HTR-8/SVneo (cell line): ENCODE measurements at places on chromosomes 5 and 9.
A peak's percentile ranks its signal among the peaks of the same experiment; 100 is the strongest.

DNA sequence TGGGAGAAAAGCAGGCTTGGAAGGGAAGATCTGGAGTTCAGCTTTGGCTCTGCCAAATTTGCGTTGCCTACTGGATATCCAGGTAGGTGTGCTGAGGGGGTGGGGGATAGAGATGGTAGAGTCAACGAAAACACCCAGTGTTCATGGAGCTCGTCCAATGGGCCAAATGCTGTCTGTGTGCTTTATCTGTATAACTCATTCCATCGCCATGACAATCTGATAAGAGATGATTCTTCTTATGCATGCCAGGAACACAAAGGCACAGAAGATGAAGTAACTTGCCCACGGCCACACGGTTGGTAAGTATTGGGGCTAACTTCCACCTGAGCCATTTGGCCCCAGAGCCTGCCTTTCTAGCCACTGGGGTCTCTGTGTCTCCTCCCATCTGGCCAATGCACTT is 53.2 kb downstream of the BOD1 start:
- no peak for DNase-seq

DNA sequence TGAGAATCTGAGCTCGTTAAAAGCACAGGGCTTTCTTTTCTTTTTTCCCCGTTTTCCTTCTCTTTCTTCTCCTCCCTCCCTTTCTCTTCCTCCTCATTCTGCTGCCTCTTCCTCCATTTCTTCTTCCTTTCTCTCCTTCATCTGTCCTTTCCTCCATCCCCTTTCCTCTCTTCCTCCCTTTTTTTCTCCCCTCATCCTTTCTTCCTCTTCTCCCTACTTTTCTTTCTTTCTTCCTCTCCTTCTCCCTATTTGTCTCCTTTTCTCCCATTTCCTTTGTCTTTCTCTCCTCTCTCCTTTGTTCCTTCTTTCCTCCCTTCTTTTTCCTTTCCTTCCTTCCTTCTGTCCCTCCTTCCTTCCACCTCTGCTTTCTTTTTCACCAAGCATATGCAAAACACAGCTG is 649.4 kb downstream of the IRX1 start:
- no peak for DNase-seq

- no peak for DNase-seq
These were observed 49.9 kb downstream of the LMX1B start for GRCh38 chr9:126663661-126664072.

DNA sequence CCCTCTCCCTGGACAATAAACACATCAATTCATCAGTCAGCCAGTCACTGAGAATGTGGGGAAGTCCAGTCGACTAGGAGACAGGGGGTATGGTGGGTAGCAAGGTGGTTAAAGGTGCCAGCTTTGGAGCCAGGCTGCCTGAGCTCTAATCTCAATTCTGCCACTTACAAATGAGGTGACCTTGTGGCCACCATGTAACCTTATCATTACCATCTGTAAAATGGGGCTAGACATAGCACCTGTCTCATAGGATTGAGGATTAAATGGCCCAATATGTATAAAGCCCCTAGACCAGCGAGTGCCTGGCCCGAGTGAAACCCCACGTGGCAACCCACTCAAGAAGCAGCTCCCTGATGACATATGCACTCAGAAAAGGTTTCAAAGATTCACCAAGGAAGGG is 73.3 kb upstream of the TBC1D2 start:
- no peak for DNase-seq

GRCh38 chr5:158841481-158842276 is 258.0 kb downstream of the EBF1 start:
- no peak for DNase-seq

DNA sequence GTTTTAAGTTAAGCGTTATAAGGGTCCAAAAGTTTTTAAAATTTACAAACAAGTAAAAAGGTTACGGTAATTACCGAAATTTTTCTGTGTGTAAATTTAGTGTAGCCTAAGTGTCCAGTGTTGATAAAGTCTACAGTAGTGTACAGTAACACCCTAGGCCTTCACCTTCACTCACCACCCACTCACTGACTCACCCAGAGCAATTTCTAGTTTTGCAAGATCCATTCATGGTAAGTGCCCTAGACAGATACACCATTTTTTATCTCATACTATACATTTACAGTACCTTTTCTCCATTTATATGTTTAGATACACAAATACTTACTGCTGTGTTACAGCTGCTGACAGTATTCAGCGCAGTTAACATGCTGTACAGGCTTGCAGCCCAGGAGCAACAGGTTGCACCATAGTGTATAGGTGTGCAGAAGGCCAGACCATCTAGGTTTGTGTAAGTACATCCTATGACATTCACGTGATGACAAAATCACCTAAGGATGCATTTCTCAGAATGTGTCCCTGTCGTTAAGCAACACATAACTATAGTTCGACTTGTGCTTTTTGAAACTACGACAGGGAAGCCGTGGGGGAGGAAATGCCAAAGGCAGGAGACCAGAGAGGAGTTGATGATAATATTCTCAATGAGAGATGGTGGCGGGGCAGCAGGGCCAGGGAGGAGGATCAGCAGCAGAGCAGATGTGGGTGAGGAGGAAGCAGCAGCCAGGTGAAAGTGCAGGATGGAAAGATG is 48.6 kb downstream of the PSMB7 start:
- no peak for DNase-seq

DNA sequence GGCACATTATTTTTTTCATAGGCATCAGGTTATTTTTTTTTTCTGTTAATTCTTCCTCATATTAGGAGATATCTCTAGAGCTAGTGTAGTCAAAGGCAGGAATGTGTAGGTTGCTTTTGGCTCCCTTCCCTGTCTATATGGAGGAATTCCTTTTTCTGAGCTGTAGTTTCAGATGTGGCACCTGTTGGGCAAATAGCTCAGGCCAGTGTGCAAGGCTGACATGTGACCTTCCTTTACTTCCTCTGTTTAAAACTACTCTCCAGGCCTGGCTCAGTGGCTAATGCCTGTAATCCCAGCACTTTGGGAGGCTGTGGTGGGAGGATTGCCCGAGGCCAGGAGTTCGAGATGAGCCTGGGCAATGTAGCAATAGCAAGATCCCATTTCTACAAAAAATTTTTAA is 40.5 kb upstream of the KIAA1958 start:
- no peak for DNase-seq

GRCh38 chr9:93030642-93031628 is 27.6 kb upstream of the SUSD3 start:
- DNase-seq = no peak

- no peak for DNase-seq
These were observed 134.8 kb downstream of the GABRG2 start for GRCh38 chr5:162202285-162202880.

DNA sequence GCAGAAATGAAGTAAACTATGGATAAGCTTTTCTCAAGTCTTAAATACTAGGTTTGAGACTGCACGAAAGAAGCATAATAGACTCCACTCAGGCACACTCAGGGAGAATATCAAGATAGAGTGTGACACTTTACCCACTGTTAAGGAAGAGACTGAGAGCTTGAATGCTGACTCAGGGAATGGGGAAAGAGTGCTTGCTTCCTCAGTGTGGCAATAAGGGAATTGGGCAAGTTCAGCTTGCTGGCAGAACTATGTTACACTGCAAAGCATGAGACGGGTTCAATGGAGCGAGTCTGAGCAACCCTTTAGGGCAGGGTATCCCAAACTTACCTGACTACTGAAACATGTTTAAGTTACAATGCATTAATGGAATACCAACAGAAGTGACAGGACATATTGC is 237.7 kb upstream of the MEF2C start:
- no peak for DNase-seq

GRCh38 chr5:172903790-172904189 is 55.4 kb upstream of the RPL26L1 start:
- peak; percentile 43 for DNase-seq

GRCh38 chr5:116437922-116438578 is 136.6 kb downstream of the SEMA6A start:
- DNase-seq = no peak

GRCh38 chr9:109509611-109510010 is 11.5 kb upstream of the PTPN3 start:
- no peak for DNase-seq

DNA sequence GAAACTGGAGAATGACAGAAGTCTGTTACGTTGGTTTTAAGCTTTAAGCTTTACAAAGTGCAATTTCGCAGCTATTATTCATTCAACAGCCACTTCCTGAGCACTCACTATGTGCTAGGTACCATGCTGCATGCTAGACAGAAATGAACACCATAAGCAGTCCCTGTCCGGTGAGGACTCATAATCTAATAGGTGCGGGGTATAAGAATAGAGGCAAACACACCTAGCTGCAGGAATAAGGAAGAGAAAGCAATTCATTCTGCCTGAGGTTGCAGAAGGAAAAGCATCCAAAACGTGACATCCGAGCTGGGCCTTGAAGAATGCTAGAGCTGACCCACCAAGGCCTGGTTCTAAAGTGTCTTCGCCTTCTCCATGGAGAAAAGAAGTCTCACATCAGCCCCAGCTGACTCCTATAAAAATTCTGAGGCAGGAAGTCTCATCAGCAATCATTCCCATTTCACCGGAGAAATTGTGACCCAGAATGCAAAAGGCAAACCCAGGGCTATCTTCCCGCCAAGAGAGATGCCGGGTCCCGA is 542 bp downstream of the FKBP15 start:
- no peak for DNase-seq

DNA sequence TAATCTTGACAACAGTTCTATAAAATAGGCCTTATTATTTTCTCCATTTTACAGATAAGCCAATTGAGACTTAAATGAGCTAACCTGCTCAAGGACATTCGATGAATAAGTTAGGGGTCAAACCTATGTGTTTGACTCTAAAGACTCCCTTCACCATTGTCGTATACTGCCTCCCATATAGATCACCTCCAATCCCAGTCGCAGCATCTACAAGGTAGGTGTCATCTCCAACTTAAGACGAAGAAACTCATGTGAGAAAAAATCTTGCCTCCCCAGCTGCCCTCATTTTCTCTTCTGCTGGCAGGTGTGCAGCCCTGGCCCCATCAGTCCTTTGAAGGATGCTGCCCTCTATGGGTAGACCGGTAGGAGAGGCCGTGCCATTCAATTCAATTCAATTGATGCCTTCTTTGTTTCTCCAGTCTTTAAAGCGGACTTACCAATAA is 75.2 kb upstream of the SMARCA2 start:
- no peak for DNase-seq

DNA sequence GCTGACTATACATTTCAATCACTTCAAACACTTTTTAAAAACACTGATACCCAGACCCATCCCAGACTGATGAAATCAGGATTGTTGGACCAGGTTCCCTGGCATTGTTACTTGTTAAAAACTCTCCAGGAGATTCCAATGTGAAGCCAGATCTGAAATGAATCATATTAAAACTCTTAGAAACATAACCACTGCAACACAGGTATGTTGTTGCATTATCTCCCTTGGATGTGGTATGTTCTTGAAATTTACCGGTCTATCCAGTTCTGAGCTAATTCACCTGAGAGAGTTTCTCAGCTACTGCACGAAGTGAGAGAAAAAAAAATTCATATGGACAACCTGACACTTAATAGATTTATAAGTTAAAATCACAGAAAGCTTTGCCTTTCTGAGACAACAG is 21.8 kb downstream of the MEF2C start:
- DNase-seq = no peak

DNA sequence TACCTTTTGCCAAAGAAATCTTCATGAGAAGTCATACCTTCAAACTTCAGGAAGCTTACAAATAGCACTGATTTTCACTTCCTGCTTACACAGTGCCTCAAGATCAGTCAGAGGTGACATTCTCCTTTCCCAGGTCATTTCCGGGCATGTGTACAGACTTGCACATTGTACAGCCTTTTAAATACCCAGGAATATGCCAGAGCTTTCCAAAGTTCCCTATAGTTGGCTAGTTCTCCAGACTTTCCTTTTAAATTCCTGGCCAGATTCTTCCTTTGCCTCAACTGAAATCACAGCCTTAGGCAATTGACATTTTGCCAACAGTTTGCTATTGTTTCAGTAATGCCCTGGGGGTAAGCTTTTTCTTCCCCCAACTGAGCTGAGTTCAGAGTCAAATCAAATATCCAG is 47.2 kb downstream of the RFX3 start:
- no peak for DNase-seq

DNA sequence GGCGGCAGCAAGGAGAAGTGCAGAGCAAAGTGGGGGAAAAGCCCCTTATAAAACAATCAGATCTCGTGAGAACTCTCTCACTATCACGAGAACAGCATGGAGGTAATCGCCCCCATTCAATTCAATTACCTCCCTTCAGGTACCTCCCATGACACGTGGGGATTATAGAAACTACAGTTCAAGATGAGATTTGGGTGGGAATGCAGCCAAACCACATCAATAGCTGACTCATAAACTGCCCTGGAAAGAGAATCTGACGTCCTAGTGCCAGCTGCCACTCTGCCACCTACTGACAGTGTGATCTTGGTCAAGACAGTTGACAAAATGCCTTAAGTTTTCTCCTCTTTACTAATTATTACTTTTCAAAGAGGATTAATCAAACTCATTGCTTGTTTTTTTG is 128.3 kb downstream of the GPBP1 start:
- DNase-seq = peak; percentile 12

DNA sequence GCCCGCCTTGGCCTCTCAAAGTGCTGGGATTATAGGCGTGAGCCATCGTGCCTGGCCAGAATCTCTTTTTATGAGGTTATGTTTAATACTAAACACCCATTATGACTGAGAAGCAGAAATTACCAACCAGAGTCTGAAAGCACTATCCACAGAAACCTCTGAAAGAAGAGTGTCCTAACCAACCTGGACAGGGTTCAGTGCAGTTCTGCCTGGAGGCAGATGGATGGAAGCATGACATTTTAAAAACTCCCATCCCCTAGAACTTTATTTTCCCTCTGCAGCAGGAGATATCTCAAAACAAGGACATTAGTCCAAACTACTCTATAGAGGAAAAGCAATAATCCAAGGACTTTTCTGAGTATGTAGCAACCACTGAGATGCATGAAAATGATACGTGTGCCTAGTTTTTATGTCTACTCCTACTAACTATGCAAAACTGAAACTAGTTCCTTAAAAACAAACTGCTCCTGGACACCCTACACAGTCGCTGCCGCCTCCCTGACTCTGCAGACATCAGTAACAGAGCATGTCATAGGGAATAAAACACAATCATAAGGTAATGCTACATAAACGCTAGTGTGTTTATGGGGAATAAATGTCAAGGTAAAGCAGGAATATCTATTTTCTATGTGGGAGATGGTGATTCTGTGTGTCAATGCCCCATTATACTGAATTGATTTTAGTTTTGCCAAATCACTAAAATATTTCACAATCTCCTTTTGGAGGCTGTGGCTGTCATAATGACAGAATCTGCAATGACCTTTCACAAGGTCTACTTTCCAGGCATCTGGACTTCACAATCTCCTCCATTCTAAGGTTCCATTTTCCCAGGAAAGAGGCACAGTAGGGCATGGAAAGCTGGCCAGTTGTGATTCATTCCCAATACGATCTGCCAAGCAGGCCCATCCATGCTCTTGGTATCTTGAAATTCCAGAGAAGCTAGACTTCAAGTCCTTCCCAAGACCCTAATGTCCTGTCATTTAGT is 122.8 kb downstream of the SIL1 start:
- no peak for DNase-seq
